ENCODE measurements at places on chromosomes 1 and 21.

DNA sequence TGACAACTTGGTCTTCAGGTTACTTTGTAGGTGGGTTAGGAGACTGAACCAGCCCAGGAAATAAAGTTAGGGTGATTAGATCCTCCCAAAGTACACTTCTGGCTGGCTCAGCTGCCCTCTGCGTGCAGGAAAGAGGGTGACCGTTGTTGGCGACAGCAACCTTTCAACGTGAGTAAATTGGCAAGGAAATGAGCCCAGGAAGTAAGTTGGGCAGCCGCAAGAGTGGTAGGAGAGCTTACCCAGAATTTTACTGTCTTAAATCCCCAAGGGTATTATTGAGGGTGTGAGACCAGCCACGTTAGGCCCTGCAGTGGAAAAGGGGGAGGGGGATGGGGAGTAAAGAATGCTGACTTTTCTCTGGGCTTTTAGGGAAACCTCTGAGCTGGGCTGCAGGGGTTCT lies 1.6 kb downstream of the TENT5C start:
- no peak overlapping the region for H3K4me3 ChIP-seq
- peaks cover 4% of the 10 kb centered on the region for H3K27me3 ChIP-seq
- H3K36me3 ChIP-seq: no peaks in the 10 kb centered on the region
- no peak for DNase-seq

- H3K4me1 ChIP-seq: no peaks in the 10 kb centered on the region
- no peaks in the 10 kb centered on the region for H3K27me3 ChIP-seq
- no peak for DNase-seq
- no peaks in the 10 kb centered on the region for H3K36me3 ChIP-seq
- no peak overlapping the region for H3K27ac ChIP-seq
These were observed 14.1 kb upstream of the TTC34 start for GRCh38 chr1:2815551-2815950.

GRCh38 chr1:224430511-224431113 lies 4.0 kb downstream of the WDR26 start:
- peaks cover 8% of the 10 kb centered on the region for H3K36me3 ChIP-seq
- H3K27me3 ChIP-seq: no peaks in the 10 kb centered on the region
- no peak overlapping the region for H3K4me3 ChIP-seq
- peaks cover 6% of the 10 kb centered on the region for H3K4me1 ChIP-seq
- no peak overlapping the region for H3K27ac ChIP-seq
- peak; percentile 14 for DNase-seq

DNA sequence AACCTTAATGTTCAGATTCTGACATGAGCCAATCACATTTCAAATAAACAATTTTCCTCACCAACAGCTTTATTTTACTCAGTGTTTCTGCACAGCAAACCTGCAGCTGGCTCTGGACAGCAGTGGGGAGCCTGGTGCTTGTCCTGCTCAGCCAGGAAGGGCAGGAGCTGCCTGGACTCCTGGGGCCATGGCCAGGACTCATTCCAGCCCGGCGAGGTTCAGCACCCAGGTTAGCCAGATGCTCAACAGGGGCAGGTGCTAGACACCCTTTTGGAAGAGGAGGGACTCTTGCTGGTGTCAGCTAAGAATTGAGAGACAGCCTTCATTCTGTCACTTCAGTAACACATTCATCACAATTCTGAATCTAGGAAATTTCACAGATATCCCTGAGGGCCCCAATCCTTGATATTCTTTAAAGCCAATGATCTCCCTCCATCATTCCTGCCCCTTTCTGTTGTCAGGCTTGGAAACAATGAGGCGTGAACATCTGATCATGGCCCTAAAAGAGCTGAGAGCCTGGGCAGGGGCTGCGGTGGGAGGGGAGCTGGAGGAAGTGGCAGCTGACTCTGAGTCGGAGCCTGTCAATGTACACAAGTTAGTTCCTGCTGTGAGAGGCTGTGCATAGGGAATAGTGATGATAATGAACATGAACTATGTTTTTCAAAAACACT lies 251.3 kb downstream of the SDCCAG8 start:
- no peaks in the 10 kb centered on the region for H3K27me3 ChIP-seq
- H3K27ac ChIP-seq: no peak overlapping the region
- H3K36me3 ChIP-seq: no peaks in the 10 kb centered on the region

- DNase-seq: no peak
- H3K27me3 ChIP-seq: no peaks in the 10 kb centered on the region
These were observed 7.4 kb downstream of the PIGM start for GRCh38 chr1:160024195-160024905.

GRCh38 chr1:59083946-59084865 lies 212.7 kb upstream of the FGGY start:
- H3K27ac ChIP-seq: no peak overlapping the region
- no peak overlapping the region for H3K4me3 ChIP-seq
- no peaks in the 10 kb centered on the region for H3K36me3 ChIP-seq
- no peaks in the 10 kb centered on the region for H3K27me3 ChIP-seq
- peaks cover 7% of the 10 kb centered on the region for H3K4me1 ChIP-seq
